Memory B cell (primary cell): ENCODE measurements at places on chromosomes 12 and 14.

- no peak for DNase-seq
Observed at GRCh38 chr14:51612449-51612848, 39.3 kb upstream of the FRMD6 start.

DNA sequence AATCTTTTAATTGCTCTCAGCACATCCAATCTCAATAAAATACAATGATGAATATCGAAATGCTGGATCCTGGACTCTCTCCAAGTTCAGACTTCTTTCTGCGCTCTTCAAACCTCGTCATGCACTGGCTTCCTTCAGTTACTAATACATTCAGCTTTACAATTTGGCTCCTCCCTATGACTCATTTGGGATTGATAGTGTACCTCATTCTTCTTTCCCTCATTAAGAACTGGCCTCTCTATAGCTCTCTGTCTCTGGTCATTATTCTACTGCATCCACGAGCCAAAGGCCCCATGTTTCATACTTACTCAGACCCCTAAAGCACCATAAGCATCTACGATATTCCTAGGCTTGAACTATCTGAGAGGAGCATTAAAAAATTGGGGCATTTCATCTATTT, 4.9 kb downstream of the TSPAN8 start:
- no peak for DNase-seq

DNA sequence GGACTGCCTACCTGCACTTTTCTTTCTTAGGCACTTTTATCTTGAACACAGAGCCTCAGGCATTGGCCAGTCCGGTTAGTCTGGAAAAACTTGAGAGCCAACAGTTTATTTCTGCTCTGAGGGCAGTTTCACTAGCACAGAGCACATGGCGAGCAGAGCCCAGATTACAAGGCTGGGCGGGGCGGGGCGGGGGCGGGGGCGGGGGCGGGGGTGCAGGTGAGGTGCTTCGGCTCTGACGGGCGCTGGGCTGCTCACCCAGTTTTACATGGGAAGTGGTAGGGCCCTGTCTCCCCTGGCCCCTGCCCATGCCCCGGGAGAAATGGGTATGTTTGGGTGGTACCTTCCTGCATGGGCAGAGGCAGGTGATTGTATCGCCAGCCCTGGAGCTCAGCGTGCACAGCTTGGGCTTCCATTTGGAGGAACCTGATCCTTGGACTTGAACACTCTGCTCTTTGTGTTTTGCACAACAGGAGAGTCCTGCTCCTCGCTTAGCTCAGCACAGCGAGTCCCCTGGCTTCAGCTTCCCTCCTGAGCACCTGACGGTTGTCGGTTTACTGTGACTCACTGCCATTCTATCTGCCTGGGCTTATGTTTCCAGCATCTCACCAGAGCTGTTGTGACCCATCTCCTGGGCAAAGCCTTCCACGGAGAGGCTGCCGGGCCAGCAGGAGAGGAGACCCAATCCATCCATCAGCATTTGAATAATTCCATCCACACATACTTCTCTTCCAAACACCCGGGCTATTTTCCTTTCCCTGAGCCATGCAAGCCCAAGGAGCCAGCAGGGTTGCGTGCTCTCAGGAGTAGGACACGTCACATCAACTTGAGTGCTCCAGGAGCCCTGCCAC, 108.5 kb downstream of the ARF6 start:
- peak; percentile 36 for DNase-seq

DNA sequence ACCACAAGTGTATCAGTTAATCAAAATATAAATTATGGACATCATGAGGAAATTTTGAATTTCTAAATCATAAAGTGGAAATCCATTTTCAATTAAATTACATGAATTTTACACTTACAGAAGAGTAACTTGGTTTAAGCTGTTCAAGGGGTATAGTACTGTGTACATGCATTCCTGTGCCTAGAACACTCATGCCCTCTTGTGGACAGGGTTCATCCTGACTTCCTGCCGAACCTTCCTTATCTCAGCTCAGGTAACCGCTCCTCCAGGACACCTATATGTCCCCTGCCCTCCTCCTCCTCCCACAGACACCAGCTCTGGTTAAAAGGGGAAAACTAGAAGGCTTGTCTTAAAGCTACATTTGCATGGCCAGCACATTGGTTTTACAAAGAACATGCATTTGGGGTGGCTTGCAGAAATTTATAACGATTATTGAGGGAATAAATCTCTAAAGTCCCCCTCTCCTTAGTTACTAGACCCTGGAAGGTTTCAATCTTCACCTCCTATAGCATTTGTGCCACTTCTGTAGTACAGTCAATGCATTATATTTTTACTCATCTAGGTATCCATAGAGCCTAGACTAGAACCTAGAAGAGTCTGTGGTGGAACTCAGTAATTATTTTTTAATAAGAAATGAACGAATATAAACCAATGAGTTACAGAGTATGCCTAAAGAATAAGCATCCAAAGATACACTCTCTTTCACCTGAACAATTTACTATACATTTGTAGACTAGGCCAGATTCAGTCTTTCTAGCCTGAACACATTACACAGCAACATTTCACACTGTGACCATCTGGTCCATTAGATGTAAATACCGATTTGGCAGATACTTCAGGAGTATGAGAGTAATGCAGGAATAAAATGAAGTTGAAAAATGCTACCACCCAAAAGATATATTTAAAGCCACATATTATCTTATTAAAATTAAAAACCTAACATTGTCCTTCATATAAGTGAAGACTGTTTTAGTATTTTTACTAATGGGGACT, 345.6 kb downstream of the PAWR start:
- DNase-seq, result peak; percentile 3

DNA sequence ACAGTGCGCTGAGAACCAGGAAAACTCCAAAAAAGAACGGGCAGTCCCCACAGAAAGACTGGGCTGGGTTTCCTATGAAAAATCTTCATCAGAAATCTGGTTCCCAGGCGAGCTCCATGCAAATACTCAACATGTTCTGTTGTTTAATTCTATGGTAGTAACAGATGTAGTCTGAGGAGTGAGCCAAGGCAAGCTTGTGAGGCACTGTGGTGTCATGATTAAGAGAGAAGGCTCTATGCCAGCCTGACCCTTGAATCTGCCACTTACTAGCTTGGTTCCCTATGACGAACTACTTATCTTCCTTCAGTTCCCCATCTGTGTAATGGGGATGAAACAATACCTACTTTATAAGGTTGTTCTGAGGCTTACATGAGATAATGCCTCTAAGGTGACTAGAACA, 10.7 kb downstream of the POMT2 start:
- no peak for DNase-seq

- no peak for DNase-seq
Observed at GRCh38 chr14:105737504-105738246, 211.3 kb downstream of the TMEM121 start.
